ENCODE measurements at places on chromosomes 13 and 19. TPM values are rescaled to one million over a fixed set of nuclear protein-coding genes. Genes with fewer than 3 reads are reported as not detected.

The SYCN gene
- total RNA-seq: not detected

The LGALS14 gene
- not detected for total RNA-seq

The C19orf67 gene
- not detected for total RNA-seq

The KLK2 gene
- total RNA-seq: 0.43 TPM

The PTOV1 gene
- total RNA-seq: 171 TPM

The ZNF491 gene
- 2.8 TPM for total RNA-seq

The SPACA4 gene
- not detected for total RNA-seq

The SIGLEC5 gene
- total RNA-seq: 0.32 TPM

The KIR2DL1 gene
- not detected for total RNA-seq

The POU4F1 gene
- not detected for total RNA-seq

The CD37 gene
- total RNA-seq: 5.6 TPM

The RTBDN gene
- 0.87 TPM for total RNA-seq

The EID2B gene
- total RNA-seq: 0.72 TPM

The TMTC4 gene
- 17.8 TPM for total RNA-seq

The ZNF285 gene
- total RNA-seq: 4.4 TPM

The ZNF723 gene
- not detected for total RNA-seq

The C5AR2 gene
- 0.29 TPM for total RNA-seq

The NOVA2 gene
- 0.55 TPM for total RNA-seq

The ATCAY gene
- 2.2 TPM for total RNA-seq

The ZNF69 gene
- 15.7 TPM for total RNA-seq

The FBXO27 gene
- total RNA-seq: 1.5 TPM

The PSG5 gene
- total RNA-seq: not detected

The FUT6 gene
- 93.6 TPM for total RNA-seq

The ZNF296 gene
- 4.9 TPM for total RNA-seq

The RETN gene
- total RNA-seq: not detected

The PCDH20 gene
- 12.5 TPM for total RNA-seq

The RCBTB1 gene
- total RNA-seq: 6.7 TPM

The KIR3DL2 gene
- 0.22 TPM for total RNA-seq

The SLC27A5 gene
- 7.1 TPM for total RNA-seq

The NLRP7 gene
- total RNA-seq: not detected

The MBD3L2 gene
- total RNA-seq: not detected

The CEACAM6 gene
- total RNA-seq: 431 TPM

The DHRS12 gene
- 14.1 TPM for total RNA-seq

Measured in mucosa of descending colon (tissue), 3 donors.